ENCODE measurements at places on chromosomes 11 and 22.

DNA sequence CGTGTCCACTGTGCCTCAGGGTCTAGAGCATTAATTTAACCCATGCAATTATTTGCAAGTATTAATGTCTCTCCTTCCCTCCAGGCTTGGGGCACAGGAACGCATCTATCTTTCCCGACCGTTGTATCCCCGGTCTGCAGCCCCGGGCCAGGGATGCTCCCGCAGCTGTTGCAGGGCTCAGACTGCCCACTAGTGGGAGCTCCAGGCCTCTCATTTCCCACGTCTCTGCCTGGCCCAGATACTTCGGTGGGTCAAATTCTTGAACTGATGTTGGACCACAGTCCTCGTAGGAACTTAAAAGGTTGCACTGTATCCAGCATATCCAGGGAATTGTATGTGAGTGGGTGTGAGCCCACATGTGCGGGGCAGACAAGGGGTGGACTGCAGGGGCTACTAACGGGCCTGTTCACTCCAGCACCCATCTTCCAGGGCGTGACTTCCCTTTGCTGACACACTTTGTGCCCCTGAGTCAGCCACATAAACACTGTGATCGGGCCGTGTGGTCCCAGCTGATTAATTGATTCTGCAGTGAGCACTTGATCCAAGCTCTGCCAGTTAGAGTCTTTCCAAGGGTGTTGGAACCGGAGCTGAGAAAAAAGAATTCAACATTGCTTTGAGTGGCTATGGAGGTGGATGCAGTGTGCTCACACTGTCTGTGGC is 451.3 kb downstream of the TBC1D22A start:
- DNase-seq: no peak

GRCh38 chr22:39534092-39534506 is 1.6 kb upstream of the RPS19BP1 start:
- no peak for DNase-seq

- DNase-seq: no peak
These were observed 6.2 kb downstream of the CHST1 start for GRCh38 chr11:45659031-45659817.

GRCh38 chr11:102267609-102268008 is 49.7 kb upstream of the BIRC3 start:
- DNase-seq: no peak

DNA sequence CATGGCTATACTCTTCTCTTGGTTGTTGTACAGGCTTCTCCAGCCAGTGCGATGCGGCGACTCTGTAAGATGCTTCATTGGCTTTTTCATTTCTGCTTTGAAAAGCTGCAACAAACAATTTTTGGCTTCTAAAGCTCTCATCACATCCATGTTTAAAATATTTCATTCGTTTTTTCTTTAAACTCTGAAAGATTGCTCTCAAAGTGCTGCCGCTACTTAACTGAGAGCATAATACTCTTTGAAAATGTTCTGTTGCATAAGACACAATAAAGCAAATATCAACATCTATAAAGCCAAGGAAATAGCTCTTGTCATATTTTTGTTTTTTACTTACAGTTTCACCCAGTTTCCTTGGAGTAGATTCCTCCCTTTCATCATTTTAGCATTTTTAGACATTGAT is 468.3 kb downstream of the TBC1D22A start:
- no peak for DNase-seq

GRCh38 chr22:30855677-30856518 is 112.7 kb downstream of the MORC2 start:
- DNase-seq: no peak

DNA sequence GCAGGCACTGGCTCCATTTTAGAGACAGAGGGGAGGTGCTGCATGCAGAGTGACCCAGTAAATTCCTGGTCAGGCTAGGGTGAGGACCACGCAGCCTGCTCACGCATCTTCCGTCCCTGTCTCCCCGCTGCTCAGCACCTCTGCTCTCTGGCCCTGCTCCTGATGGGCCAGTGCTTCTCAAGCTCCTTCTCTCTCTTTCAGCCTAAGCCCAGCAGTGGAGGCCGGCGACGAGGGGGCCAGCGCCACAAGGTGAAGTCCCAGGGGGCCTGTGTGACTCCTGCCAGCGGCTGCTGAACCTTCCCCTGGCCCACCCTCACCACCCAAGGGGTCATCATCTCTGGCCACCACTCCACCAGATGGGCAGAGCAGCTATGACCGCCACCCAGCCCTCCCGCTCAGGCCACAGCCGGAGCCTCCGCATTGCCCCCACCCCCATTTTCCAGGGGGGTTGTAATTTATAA is 24.7 kb downstream of the GTPBP1 start:
- DNase-seq: no peak

GRCh38 chr11:134624166-134624920 is 212.3 kb upstream of the B3GAT1 start:
- no peak for DNase-seq

GRCh38 chr11:10456519-10456918 is 1.5 kb downstream of the AMPD3 start:
- no peak for DNase-seq

DNA sequence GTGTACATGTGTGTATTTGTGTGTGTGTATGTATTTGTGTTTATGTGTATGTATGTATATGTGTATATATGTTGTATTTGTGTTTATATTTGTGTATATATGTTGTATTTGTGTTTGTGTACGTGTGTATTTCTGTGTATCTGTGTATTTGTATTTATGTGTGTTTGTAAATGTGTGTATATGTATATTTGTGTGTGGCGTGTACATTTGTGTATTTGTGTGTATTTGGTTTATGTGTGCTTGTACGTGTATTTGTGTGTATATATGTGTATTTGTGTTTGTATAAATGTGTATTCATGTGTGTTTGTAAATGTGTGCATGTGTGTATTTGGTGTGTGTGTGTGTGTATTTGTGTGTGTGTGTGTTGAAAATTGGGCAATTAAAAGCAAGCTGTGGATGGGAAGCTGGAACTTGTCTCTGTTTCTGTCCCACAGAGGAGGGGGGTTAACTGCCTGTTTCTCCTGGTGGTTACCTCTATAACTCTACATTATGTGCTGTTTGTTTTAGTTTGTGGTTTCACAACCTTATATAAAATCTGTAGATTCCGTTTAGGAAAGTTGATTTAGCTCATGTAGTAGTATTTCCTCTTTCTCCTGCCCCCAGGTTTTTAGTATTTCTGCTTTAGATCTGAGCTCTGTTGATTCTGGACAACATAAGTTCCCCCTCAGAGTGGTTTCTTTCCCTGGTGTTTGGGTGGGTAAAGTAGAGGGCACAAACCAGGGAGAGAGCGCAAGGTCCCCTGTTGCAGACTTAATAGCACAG is 28.9 kb downstream of the AP2A2 start:
- no peak for DNase-seq

GRCh38 chr11:119249671-119250010 is 43.5 kb downstream of the CBL start:
- no peak for DNase-seq

- DNase-seq: peak; percentile 44
These were observed 5.1 kb downstream of the LRRC51 start for GRCh38 chr11:72085621-72086351.

DNA sequence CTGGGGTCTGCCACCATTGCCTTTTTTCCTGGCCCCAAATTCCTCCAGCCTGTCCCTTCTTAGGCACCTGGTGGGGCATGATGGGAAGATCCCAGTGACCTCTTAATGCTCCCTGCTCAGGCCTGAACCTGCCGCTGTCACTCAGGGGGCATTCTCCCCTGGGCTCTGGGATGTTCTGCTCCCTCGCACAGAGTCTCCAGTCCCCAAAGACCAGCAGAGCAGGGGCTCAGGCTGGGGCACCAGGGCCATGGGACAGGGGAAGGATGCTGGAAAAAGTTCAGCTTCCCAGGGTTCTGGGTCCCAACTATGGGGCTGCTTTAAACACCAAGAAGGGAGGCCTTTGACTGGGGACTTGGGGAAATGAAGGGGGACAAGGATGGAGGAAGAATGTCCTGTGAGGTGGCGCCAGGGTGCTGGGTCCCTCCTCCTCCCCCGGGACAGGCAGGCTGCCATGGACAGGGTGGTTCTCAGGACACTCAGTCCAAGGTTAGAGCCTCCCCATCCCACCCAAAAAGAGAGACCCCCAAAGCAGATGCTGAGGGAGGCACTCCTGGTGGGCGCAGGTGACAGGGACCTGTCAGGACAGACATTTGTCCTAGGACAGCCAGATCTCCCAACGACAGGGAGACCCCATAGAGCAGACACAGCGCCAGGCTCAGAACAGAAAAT is 30.8 kb downstream of the IGLL5 start:
- DNase-seq: no peak

DNA sequence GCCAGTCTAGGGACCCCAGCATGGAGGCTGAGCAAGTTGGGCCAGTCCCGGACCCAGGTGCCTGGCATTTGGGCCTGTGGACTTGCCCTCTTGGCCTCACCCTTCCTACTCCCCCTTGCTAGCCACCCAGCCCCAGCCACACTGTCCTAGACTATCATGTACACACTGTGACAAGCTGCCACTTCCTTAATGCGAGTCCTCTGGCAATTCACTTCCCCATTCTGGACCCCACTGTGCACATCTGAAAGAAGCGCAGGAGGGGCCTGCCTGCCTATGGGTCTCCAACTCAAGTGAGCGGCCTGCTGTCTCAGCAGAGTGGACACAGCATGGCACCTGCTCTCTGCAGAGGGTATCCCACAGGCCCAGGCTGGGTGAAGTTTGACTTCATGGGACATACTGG is 68.5 kb upstream of the LMO1 start:
- DNase-seq: no peak

DNA sequence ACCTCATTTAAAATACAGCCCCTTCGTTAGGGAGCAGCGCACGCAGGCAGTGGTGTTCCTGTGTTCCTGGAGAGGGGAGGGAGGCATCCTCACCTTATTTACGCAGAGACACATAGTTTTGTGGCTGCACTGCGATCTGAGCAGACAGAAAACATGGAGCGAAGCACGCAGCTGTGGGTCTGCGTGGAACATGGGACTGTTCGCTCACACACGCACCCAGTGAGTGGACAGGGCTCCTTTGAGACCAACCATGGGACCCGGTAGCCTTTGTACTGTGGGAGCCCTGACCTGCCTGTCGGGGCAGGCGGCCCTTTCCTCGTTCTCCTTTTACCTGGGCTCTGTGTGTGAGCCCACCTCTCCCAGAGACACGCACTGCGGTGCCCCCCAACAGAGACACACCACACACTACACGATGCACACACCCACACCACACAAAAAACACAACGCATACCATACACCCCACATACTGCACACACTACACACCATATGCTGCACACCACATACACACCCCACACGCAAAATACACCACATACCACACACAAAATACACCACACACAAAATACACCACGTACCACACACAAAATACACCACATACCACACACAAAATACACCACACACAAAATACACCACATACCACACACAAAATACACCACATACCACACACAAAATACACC is 1245.7 kb downstream of the BRD1 start:
- DNase-seq: no peak

GRCh38 chr11:117303101-117303500 is 12.0 kb downstream of the BACE1-AS start:
- DNase-seq: no peak

- DNase-seq: no peak
These were observed 66.1 kb downstream of the HSD17B12 start for GRCh38 chr11:43746670-43747069.

GRCh38 chr22:46744581-46744980 is 6.5 kb upstream of the CERK start:
- no peak for DNase-seq

- DNase-seq: no peak
These were observed 20.8 kb downstream of the CSNK2A3 start for GRCh38 chr11:11332141-11332710.

DNA sequence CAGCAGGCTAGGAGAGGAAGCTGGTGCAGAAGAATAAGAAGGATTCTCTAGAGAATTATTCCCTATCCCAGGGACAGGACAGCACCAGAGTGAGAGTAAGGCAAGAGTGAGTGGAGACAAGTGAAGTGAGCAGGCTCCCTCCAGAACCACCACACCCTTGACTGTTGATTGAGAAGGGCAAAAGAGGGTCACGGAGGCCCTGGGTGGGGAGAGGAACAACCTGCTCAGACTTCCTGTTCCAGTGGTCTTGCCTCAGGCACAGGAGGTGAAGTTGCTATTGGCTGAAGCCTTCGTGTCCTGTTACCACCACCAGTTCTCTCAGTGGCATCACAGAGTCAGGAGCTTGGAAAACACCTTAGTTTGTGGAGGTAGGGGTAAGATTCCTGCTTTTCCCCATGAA is 51.7 kb upstream of the CCDC89 start:
- no peak for DNase-seq

DNA sequence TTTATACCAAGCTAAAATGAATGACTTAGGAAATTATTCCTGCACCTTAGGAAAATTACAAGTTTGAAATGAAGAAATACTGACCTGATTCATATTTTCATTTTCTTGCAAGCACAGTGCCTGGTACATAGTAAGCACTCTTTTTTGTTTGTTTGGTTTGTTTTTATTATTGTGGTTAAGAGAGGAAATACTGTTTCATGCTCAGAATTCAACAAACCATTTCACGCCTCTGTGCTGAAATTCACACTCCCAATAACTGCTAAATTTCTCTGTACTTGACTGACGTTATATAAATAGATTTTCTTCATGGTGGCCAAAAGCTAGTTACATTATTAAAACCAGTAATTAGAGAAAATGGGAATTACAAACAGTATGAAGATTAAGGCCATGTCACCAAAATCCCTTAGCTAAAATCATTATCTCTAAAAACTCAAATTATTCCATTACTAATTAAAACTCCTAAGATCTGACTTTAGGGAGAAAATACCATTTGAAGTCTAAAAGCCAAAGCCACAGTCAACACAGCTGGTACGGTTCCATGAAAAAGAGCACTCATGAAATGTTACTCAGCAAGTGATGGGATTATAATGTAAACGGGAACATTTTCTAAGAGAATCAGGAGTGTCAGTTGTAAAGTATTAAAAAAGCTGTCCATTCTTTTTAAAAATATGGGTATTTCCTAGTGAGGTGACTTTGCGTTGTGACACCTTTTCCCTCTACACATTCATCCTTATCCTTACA is 77.8 kb upstream of the DDI1 start:
- DNase-seq: no peak

DNA sequence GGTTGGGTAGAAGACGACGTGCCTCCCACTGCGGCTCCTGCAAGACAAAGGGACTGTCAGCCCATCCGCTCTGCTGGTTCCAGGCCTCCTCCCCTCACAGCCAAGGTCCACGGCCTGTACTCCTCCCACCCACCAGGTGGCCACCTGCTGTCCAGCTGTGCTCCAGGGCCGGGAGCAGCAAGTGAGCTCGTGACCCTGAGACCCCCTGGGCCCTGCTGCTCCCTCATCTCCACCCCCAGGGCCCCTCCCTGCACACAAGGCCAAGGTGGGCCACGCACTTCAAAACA is 27.4 kb downstream of the TSPAN4 start:
- DNase-seq: no peak

- DNase-seq: peak; percentile 90
These were observed at the start of gene TNRC6B for GRCh38 chr22:40177738-40178416. Gene TNRC6B (plus strand): TSS chr22:40177925. CDS start chr22:40178136, 211 bp downstream.

DNA sequence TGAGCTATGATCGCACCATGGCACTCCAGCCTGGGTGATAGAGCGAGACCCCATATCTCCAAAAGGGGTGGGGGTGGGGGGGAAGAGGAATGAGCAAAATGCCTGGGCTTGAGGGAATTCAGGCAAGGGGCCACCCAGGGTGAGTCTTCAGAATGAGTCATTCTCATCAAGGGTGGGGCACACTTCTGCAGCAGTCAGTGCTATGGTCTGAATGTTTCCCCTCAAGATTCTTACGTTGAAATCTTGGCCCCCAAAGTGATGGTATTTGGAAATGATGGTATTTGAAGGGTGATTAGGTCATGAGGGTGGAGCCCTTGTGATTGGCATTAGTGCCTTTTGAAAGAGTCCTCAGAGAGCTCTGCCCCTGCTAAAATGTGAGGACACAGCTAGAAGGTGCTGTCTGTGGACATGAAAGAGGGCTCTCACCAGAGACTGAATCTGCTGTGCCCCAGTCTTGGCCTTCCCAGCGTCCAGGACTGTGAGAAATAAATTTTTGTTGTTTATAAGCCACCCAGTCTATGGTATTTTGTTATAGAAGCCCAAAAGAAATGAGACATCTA is 86.4 kb upstream of the THY1 start:
- no peak for DNase-seq

Data from nucleus accumbens (tissue), 56 donors.